ENCODE measurements at places on chromosomes 3 and 15.

DNA sequence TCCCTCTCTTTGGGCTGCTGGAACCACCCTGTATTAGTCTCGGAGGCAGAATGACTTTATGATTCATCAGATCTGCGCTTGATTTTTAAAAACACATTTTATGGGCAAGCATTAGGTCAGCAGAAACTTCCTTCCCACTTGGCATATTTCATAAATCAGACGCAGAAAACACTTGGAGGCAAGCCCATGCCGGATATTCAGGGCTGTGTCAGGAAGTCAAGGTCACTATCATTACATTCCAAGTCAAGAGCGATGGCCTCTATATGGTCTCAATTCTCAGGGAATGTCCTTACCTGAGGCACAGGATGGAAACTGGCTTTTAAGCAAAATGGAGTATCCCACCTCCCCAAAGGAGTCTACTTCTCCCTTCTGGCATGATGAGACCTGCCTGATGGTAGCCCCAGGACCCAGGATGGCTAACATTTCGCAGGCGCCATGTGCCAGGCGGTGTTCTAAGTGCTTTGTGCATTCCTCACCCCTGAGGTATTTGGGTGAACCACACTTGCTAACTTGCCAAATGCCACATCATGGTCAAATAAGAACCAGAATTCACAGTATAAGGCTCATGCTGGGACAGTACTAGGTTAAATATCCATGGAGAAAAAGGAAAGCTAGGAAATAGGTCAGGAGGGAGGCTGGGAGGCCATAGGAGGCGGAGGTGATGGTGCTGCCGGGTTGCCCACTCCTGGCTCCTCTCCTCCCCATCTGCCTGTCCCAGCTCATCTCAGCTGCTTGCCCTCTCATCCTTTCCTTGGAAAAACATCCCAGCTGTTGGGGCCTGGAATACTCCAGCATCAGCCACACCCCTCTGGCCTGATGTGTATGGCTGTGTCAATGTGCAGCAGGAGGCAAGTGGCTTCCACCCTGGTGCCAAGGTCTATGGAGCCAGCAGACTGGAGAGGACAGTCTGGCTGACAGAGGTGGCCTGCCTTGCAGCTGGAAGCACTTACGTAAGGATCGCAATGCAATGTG lies 18.8 kb downstream of the BCL2L10 start:
- DNase-seq = no peak

DNA sequence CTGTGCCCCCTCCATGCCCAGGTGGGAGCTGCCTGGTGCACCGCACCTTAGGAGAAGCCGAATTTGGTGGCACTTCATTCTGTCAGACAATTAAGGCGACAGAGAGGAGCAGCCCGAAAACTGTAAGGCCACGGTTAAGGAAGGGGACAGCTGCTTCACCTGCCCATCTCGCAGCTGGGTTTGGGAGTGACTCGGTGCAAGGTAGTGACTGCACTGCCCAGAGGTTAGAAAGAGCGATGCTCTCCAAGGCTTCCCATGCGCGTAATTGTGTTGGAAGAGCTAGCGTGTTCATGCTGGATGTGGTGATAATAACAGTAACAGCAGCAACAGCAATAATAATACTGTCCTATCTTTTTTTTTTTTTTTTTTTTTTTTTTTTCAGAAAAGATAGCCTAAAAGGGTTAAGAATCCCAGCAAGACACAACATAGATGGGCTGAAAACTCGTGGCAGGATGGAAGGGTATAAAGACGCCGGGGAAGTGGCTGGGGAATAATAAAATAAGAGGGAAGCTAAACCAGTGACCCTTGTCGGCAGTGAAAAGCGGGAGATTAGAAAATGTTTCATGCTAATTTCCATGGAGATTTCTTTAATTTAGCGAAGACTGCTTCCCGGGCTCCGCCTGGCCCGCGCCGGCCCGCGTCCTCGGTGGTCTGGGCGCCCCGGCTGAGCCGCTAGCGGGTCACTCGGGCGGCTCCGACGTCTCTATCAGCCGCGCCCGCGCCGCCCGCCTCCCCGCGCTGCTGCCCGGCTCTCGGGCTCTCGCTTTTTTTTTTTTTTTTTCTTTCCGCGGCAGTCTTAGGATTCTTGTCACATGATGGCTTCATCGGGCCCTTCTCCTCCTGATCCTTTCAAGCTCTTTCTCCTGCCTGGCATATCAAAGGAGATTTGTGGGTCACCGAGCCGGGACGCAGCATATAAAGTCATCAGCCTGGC lies 617.1 kb downstream of the NR2F2 start:
- no peak for DNase-seq

DNA sequence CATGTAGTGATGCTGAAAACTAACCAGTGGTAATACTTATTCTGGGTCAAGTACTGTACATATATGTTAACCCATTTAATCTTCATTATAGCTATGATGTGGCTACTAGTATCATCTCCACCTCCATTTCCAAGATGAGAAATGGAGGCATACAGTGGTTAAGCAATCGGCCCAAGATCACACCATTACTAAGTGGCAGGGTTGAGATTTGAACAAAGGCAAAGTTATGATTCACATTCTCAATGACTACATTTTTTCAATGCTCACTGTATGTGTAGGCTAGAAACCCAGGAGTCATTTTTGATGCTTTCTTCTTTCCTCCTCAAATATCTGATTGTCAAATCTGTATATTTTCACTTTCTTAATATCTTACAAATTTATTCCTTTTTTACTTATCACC lies 30.2 kb downstream of the ABI3BP start:
- no peak for DNase-seq

DNA sequence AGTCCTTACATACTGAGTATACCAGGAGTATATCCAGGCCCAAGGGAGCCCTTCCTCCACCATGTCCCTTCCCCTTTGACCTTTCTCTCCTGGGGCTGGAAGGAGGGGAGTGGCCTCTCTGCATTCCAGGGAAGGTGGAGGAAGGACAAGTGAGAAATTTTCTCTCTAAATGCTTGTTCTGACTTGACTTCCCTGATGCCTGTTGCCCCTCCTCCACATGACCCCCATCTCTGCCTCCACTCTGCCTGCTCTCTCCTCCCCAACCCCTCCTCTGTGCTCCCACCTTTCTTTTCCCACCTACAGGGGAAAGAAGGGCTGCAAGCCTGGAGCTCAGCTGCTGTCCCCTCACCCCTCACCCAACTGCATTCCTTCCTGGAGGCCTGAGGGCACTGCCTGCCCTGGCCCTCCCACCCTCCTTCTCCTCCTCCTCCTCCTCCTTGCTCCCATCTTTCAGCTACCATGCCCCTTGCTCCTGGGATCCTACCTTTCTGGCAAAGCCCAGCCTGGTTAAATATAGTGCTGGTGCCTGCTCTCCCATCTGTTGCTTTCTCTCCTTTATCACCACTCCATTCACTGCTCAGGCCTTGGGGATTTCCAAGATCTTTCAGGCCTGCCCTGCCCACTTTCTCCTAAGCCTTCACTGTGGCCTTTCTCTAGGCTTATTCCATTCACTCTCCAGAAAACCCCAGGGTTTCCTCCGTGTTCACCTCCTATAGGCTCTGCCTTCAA lies 8.5 kb upstream of the DAG1 start:
- no peak for DNase-seq

Data from CD4-positive, alpha-beta T cell treated with Interleukin-6 for 4 hours (primary cell).